AG10803 (cell line): ENCODE measurements at places on chromosomes 3 and 15.
A peak's percentile ranks its signal among the peaks of the same experiment; 100 is the strongest.

DNA sequence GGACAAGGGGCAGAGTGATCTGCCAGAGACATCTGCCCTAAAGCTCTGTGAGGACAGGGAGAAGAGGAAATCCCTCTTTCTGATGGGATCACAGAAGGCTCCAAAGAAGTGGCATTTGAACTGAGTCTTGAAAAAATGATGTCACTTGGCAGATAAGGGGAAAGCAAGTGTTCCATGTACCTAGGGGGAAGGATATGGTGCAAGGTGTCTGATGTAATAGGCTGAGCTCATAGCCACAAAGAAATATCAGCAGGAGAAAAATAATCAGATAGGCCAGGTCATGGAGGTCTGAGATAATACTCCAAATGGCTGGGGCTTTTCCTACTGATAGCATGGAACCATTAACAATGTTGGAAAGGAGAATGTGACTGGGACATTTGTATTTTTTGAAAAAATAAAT lies 468.4 kb upstream of the MDFIC2 start:
- DNase-seq = no peak

- DNase-seq = no peak
Measured at GRCh38 chr3:59850417-59850816, 800.6 kb upstream of the CFAP20DC start.

- DNase-seq = no peak
Measured at GRCh38 chr15:58934114-58934447, 602 bp upstream of the SLTM start.

DNA sequence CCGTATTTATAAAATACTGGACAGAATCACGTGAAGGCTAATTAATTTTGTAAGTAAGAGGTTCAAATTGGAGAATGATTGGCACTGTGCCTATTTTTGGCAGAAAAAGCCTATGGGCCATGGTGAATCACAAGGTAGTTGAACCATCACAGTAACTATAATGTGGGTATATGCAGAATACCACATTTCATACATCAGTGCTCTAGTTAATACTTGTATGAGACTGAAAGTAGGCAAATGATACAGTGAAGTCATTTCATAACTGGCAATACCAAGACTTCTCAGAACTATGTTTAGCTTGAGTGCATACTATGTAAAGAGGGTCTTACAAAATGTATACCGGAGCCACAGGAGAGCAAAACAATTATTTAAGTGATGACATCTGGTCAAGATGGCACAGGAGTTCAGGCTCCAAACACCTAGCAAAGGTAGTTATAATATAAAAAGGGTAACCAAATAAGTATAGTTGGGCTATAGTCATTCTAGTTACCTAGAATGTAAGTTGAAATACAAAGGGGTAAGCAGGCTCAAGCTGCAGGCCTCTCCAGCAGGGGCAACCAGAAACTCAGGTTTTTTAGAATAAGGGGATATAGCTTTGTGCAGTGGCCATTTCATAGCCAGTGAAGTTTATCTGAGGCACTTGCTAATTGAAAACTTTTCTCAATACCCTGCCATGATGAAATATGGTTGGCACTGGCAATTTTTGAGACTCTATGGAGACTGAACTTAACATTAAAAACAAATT lies 19.1 kb downstream of the GPR160 start:
- no peak for DNase-seq

DNA sequence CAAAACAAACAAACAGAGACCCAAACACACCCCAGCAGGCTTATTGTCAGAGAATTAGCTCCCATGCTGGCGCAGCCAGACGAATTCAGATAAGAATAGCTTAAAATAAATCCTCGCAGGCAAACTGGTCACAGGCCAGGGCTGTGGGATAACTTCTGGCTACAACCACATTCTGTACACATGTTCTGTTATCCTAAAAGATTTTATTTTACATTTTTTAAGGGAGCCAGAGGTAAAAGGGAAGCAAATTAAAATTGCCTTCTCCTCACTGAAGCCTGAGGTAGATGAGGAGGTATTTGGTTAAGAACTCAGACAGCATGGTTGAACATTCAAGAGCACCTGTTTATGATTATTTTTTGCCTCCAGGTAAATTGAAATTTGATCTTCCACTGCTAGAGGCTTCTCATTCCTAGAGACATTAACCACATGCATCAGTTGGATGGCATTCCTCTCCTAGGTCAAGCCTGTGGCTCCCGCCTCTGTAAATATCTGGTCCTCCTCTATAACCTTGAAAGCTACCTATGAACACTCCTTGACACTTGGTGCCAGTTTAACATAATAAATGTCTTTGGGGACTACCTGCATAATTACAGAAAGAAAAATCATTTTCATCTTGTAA lies 190.3 kb downstream of the SATB1 start:
- DNase-seq = no peak

GRCh38 chr3:88641033-88641604 lies 466.3 kb upstream of the EPHA3 start:
- peak; percentile 11 for DNase-seq
